ENCODE measurements at places on chromosomes 16 and 17.

DNA sequence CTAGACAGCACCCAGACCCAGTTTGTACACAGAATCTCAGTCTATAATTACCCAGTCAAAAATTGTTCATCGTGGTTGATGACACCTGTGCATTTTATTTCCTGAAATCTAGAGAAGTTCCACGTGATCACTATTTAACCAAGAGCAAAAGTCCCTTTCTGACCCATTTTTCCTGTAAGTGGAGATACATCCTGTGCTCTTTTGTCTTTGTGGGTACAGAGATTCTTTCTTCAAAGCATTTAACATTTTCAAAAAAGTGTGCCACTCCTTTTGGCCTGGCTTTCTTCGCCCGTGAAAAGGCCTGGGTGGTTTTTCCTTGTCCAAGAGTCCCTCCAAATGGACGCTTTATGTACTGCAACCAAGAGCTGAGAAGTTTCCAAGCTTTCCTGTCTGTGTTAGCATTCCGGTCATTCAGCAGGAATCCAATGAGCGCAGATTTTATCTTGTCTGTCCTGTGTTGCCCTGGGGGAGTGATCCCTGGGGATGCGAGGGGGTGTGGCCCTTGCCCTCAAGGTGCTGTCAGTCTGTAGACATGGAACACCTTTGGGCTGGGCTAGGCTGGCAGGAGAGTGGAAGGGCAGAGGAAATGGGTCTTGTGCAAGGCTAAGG lies 161.1 kb upstream of the CACNG5 start:
- DNase-seq: no peak

- no peak for DNase-seq
These were observed 43.4 kb downstream of the ZNF18 start for GRCh38 chr17:11953924-11954323.

GRCh38 chr16:66848172-66848571 lies 4.0 kb downstream of the CA7 start:
- DNase-seq: no peak

- DNase-seq: no peak
These were observed 17.8 kb downstream of the GJD3 start for GRCh38 chr17:40346765-40347158.

DNA sequence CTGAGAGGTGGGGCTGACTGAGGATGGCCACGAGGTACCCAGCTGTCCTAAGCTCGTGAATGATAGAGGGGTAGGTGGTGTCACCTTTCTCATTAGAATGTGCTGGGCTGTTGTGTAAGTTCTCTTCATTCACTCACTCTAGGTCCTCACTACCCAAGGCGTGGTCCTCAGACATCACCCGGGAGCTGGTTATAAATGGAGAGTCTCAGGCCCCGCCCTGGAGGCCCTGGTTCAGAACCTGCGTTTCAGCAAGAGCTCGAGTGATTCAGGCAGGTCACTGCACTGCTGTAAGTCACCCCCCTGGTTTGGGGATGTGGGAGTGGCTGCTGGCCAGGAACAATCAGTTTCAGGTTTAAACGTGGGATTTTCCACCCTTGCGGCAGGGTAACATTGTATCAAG lies 139.8 kb downstream of the FOXL1 start:
- no peak for DNase-seq

GRCh38 chr17:76408037-76408849 lies 23.8 kb downstream of the SPHK1 start:
- DNase-seq: no peak

GRCh38 chr16:30875871-30876801 lies 17.7 kb downstream of the BCL7C start:
- peak; percentile 68 for DNase-seq

GRCh38 chr16:15899538-15900100 lies 11.2 kb upstream of the CEP20 start:
- no peak for DNase-seq

- no peak for DNase-seq
These were observed 33.2 kb downstream of the CYTH1 start for GRCh38 chr17:78748730-78749317.

GRCh38 chr17:80491478-80492342 lies 15.3 kb upstream of the NPTX1 start:
- DNase-seq: no peak

- no peak for DNase-seq
These were observed 215.7 kb upstream of the CIBAR2 start for GRCh38 chr16:85327731-85328675.

- no peak for DNase-seq
These were observed 87.8 kb downstream of the GNAO1 start for GRCh38 chr16:56279132-56279531.

GRCh38 chr16:78094166-78094565 lies 5.3 kb upstream of the WWOX start:
- no peak for DNase-seq

- no peak for DNase-seq
These were observed 43.9 kb downstream of the USP31 start for GRCh38 chr16:23105309-23105708.

- no peak for DNase-seq
These were observed 27.2 kb upstream of the IL17C start for GRCh38 chr16:88610909-88611812.

DNA sequence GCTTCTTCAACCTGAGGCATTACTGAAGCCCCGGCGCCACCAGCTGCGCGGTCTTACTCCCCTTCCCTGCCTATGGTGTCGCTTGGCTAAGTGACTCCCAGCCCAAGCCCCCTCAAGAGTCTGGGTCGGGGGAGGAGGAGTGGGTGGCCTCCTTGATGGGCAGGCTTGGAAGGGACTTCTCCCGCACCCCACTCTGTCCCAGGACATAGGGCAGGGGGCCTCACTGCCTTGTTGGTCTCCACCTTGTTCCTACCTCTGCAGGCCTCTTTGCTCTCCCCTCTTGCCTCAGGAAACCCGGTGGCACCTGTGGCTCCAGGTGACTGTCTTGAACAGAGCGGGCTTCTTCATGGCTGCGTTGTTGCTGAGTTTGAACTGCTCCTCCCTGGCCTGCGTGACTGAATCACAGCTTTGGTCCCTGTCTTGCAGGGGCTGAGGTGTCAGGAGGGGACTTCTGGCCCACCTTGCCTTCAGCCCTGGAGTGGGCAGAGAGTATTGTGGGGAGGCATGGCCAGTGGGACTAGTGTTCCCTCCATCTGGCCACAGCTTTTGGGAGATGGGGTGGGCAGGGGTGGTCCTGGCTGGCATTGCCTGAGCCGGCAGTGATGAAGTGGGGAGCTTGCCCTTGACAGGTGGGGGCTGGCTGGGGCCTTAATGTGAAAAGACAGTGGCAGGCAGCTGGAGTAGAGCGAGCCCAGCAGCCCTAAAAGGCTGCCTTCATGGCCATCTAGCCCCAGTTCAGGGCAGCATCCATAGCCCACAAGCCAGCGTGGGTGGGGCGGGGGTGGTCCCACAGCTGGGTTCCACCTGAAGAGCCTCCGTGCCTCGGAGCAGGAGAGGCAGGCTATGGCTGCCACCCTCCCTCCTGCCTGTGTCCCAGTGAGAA lies 7.3 kb downstream of the CBX2 start:
- no peak for DNase-seq

GRCh38 chr17:73855720-73856333 lies 211.6 kb upstream of the SDK2 start:
- no peak for DNase-seq

DNA sequence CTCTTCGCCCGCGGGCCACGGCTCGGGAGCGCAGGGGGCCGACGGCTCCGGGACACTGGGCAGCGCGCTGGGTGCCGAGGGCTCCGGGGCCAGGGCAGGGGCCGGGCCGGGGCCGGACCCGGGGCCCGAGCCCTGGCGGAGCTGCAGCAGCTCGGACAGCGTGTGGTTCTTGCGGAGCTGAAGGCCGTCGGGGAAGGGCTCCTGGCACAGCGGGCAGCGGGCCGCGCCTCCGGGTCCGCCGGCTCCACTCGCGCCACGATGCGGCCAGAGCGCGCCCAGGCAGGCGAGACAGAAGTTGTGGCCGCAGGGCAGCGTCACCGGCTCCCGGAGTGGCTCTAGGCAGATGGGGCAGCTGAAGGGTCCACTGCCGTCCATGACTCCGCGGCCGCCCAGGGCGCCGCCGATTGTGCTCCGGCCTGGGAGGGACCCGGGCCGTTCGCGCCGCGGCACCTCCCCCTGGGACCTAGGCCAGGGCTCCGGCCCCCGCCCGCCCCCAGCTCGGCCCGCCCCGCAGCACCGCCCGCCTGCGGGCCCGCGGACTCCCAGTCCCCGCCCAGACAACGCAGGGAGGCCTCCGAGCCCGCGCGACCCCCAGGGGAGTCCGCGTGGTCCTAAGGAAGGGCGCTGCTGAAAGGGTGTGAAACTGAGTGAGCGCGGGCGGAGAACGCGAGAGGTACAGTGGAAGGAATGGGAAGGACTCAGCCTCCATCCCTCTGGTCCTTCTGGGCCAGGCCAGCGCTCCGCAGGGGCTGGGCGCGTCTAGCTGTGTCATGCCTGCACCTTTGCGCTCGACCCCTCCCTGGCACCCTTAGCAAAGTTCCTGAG lies at the start of gene TRIM47:
Gene TRIM47 (minus strand): TSS at position 408 of the 825 bp plus-strand sequence. CDS start 33 bp downstream, at position 375.
- peak; percentile 88 for DNase-seq

GRCh38 chr17:27541301-27542023 lies 85.2 kb downstream of the KSR1 start:
- no peak for DNase-seq

DNA sequence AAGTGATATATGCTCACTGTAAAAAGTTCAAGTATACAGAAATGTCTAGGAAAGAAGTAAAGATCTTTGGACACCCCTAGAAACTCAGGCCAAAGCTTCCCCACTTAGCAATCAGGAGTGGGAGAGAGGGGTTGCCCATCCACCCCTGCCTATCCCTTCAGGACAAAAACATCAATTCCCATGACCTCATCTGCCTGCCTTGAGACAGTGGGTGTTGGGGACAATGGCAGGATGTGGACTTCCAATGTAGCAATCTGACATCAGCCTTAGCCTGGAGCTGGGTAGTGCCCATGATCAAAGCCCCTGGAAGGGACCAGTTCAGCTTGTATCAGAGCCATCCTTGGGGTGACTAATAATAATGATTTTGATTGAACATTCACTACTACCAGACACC lies 18.1 kb downstream of the ITPRIPL2 start:
- no peak for DNase-seq

DNA sequence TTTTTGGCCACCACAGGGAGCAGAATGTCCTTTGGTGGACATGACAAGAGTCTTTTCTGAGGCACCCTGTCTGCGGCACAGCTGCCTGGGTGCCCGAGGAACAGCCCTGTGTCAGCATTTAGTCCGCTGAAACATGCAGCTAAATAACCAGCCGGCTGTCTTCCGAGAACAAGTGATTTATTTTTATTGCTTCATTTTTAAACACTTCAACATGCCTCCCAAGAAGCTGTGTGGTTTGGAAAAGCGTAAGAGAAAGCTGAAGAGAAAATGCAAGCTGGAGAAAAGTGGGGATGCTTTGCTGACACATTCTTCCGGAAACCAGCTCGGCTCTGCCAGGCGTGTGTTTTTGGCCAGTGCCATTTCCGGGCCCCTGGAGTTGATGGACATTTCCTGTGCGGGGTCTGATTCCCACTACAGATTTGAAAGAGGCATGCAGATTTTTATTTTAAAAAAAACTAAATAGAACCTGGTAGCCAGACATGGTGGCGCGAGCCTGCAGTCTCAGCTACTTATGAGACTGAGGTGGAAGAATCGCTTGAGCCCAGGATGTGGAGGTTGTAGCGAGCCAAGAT lies 94.7 kb downstream of the SEC14L1 start:
- peak; percentile 63 for DNase-seq

- no peak for DNase-seq
These were observed 298.0 kb upstream of the PMFBP1 start for GRCh38 chr16:72469932-72470331.

- no peak for DNase-seq
These were observed 145.5 kb downstream of the NTN1 start for GRCh38 chr17:9166788-9167187.

DNA sequence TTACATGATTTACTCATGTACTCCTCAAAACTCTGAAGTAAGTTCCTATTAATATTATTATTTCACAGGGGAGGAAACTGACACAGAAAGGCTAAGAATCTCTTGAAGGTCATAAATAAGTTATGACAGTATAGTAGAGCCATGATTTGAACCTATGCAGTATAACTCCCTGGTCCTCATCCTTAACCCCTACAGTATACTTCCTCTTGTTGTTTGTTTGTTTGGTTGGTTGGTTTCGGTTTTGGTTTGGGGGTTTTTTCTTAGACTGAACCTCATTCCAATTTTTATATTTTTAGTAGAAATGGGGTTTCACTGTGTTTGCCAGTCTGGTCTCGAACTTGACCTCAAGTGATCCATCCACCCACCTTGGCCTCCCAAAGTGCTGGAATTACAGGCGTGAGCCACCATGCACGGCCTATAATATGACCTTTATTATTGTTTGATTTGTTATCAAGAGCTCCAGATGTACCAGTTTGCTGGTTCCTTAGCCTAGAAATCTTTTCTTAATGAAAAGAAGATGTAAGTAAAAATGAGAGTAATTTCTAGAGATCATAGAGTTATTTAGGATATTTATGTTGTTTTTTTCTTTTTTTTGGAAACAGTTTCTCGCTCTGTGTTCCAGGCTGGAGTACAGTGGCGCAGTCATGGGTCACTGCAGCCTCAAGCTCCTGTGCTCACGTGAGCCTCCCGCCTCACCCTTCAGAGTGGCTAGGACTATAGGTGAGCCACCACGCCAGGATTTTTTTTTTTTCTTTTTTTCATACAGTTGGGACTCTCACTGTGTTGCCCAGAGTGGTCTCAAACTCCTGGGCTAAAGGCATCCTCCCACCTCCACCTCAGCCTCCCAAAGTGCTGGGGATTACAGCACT lies 4.8 kb downstream of the PRR11 start:
- no peak for DNase-seq

- DNase-seq: no peak
These were observed 25.9 kb downstream of the MYH3 start for GRCh38 chr17:10631048-10631700.

GRCh38 chr16:73186752-73187601 lies 139.0 kb upstream of the ZFHX3 start:
- DNase-seq: no peak

GRCh38 chr16:67169642-67170167 lies 633 bp upstream of the NOL3 start:
- DNase-seq: no peak

DNA sequence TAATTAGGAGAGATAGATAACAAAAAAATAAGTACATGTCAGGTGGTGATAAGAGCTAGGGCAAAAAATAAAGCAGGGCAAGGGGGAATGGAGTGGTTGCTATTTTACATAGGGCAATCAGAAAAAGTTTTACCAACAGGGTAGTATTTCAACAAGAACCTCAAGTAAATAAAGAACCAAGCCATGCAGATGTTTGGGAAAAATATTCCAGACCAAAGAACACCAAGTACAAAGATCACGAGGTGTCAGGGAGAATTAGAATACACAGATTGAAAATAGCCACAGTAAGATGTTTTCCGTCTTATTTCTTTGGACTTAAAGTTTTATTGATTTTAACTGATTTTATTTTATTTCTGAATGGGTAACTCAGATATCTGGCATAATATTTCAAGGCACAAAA lies 11.1 kb downstream of the SYNRG start:
- no peak for DNase-seq

GRCh38 chr17:47708864-47709541 lies 15.0 kb downstream of the TBKBP1 start:
- no peak for DNase-seq
